PC-3 (cell line): ENCODE measurements at places on chromosomes 7 and 10.

GRCh38 chr7:32033006-32033405 lies 37.2 kb downstream of the PDE1C start:
- no peak for DNase-seq

- DNase-seq: peak; percentile 70
Measured at GRCh38 chr7:36967387-36967786, 243.1 kb upstream of the AOAH start.

DNA sequence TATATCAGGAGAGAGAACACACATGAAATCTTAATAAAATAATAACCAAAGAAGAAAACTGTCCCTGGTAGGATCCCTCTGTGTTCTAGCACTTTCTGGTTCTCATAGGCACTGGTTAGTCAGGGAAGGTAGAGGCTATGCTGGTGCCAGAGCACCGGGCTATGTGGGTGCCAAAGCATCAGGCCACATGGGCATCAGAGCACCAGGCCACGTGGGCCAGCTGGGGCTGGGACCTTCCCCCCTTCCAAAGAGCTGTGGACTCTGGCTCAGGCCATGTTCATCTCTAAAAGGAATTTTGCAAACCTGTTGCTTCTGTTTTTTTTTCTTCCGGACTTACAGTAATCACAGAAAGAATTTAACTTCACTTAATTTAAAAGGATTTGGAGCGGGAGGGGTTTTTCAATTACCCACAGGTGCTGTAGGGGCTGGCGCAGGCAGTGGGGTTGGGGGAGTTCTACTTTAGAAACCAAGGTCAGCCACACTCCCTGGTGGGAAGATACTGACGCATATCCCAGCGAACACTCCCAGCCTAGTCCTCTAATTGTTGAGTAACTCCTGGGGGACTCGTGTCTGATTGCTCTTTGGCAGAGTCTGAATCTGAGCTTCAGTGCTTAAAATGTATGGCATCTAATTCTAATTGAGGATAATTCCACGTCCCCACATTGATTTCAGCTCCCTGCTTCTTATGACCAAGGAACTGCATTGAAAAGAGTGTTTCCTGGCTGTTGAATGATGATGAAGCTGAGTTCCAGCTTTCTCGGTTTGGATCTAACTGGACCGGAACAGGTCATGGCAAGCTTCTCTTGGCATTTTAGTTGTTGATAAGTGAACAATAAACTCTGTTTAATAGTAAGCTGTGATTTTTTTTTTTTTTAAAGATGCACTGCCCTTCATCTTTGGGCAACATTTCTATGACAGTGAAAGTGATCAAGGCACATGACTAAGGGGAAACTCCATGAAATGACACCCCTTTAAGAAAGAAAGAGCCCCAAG lies 110.7 kb upstream of the FZD8 start:
- DNase-seq: no peak

- DNase-seq: no peak
Measured at GRCh38 chr7:157300369-157300825, 36.4 kb upstream of the DNAJB6 start.

DNA sequence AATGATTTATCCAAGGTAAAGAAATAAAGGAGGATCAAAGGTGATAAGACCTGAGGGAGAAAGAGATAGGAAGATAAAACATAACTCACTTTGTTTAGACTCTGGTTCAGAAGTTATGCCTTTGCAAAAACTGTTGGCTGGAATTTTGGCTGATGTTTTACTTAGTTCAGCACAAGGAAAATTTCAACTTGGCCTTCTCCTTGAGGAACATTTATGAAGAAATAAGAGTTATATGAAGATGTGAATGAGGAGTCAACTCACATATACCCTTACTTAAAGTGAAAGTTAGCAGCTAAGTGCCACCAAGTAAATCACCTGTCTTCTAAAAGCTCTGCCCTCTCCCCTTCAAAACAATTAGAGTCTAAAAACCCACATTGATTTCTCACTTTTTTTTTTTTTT lies 39.7 kb upstream of the COL1A2 start:
- no peak for DNase-seq

DNA sequence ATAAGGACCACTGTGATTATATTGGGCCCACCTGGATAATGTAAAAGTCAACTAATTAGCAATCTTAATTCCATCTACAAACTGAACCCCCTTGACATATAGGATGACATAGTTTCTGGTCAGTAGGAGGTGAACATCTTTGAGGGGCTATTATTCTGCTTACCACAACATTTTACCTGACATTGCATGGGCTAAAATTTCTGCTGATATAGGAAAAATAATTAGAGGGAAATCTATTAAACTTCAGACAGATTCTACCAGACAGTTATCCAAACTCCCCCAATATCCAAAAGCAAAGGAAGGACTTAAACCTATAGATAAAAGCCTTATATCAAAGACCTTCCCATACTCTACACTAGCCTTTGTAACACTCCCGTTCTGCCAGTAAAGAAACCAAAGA lies 443.6 kb downstream of the GRM8 start:
- DNase-seq: no peak

GRCh38 chr7:38396852-38397251 lies 123.4 kb upstream of the TARP start:
- DNase-seq: no peak

GRCh38 chr7:8699875-8700624 lies 266.6 kb downstream of the NXPH1 start:
- no peak for DNase-seq

DNA sequence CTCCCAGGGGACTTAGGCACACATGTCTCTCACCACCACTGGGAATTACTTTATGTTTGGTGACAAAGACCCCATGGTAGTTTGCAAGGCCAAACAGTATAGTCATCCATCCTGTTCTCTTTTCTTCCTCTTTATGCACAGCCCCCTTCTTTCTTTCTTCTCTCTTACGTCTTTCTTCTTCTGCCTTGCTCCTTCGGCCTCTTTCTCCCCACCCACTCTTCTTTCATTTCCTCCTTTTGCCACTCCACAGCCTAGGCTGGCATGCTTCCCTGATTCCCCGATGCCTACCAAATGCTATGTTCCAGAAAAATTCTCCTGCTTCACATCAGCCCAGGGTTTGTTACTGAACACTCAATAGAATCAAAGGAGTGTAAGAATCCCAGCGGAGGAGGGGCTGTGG lies 62.4 kb upstream of the MKLN1 start:
- no peak for DNase-seq

- DNase-seq: peak; percentile 41
Measured at GRCh38 chr7:143419880-143420279, 11.2 kb upstream of the EPHA1 start.

DNA sequence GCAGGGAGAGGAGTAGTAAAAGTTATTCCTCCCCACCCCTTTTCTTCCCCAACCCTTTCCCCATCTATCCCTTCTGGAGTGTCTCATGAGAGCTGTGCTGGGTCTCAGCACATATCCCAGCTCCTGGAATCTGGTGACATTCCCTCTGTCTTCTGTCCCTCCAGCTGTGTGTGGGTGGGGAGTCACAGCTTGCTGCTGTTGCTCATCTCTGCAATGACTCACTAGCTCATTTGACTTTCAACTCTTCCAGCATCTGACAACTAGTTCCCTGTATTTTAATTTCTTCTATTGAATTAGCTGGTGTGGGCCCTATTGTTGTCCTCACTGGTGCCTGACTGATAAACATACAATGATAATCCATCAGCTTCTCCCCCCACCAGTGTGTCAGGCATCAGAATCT lies 198.9 kb upstream of the AUTS2 start:
- DNase-seq: no peak

- no peak for DNase-seq
Measured at GRCh38 chr7:100683659-100684533, 10.2 kb downstream of the GIGYF1 start.

- peak; percentile 100 for DNase-seq
Measured at GRCh38 chr10:33365871-33366411, 31.5 kb upstream of the NRP1 start.

GRCh38 chr7:74083928-74084721 lies 521 bp downstream of the LIMK1 start:
- peak; percentile 31 for DNase-seq

- peak; percentile 62 for DNase-seq
Measured at GRCh38 chr10:120607710-120608703, 151.0 kb downstream of the PLPP4 start.

GRCh38 chr7:90850471-90850870 lies 254.3 kb downstream of the CDK14 start:
- no peak for DNase-seq

DNA sequence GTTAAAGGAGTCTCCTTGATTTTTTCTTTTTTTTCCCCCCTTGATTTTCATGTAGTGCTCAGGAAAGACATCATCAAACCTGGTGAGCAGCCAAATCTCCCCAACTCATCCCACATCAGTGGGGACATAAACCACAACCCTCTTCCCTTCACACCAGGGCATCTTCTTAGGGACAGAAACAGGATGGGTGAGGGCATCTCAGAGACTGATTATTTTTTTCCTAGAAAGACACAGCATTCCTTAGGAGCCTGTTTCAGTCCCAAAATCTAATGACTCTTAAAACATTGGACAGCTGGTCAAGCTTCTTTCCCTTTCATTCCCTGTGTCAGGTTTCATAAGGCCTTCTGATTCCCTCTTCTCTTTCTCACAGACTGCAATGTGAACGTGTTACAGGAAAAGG lies 31.5 kb upstream of the GSAP start:
- DNase-seq: no peak

DNA sequence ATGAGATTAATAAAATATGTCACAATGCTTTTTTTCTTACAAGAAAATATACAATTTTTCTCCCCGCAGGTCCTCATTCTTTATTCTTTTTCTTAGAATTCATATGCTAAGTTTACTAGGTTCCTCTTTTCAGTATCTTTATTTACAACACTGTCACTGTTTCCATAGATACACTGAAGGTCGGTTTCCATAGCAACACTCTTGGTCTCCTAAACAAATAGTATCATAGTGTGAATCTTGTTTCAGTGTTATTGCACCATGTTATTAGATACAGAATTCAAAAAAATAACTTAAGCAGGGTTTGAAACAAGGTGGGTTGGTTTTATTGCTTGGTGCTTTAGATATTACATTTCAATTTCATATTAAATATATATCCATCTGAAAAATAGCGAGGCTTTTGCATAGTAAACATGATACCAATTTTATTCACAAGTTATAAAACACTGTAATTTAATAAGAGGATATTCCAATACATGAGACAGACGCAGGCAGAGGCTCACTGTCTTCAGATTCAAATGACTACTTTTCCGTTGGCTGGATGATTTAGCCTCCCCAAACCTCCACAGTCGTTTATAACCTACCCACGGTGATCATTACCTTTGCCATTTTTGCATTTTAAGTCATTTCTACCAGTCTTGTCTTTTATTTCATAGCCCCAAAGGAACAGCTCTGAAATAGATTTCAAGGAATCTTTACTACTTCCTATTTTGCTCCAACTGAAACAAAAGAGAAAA lies 88.9 kb upstream of the KLF6 start:
- no peak for DNase-seq

DNA sequence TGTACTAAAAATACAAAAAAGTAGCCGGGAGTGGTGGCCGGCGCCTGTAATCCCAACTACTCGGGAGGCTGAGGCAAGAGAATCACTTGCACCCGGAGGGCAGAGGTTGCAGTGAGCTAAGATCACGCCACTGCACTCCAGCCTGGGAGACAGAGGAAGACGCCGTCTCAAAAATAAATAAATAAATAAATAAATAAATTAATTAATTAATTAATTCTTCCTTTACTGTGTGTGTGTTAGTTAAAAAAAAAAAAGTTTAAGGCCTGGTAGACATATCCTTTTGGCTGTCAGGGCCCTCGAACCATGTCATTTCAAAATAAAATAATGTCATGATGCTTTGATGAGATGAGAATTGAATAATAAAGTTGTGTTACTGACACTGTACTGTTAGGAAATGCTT lies 81.3 kb downstream of the ZNF467 start:
- DNase-seq: no peak

DNA sequence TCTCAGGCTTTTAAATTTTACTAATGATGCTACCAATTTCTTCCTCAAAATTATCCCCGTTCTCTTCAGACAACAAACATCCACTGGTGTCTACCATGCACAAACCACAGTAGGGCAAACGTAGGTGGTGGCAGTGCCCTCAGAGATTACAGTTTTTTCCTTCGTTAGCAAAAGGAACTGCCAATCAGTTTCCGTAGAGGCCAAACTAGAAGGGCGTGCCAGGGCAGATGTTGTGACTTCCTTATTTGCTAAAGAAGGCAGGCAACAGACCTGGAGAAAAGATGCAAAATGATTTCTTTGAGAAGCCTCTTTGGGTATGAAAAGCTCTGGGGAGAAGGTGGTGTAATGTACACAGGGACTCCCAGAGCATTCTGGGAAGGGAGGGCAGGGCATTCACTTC lies 7.6 kb upstream of the FAM180A start:
- DNase-seq: no peak
